ENCODE measurements at places on chromosomes 6 and 20.

DNA sequence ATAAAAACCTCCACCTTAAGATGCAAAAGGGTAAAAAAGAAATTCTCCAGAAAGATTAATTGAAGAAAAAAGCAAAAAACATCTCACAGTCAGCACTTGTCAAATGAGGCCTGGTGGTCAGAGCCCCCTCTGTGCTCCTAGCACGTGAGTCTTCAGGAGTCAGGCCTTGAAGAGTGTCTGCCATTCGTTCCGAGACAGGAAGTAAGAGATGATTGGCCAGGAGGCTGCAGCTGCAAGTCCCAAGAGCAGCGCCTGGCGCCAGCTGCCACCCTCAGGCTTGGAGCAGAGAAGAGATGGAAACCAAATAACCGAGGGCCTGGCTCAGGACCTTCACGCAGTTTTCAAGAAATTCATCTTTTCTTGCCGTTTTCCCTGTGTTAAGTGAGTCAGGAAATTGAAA, 65.0 kb downstream of the FAM120B start:
- DNase-seq: no peak

- DNase-seq: no peak
These were observed 49.0 kb downstream of the SCAF8 start for GRCh38 chr6:154782193-154782592.

DNA sequence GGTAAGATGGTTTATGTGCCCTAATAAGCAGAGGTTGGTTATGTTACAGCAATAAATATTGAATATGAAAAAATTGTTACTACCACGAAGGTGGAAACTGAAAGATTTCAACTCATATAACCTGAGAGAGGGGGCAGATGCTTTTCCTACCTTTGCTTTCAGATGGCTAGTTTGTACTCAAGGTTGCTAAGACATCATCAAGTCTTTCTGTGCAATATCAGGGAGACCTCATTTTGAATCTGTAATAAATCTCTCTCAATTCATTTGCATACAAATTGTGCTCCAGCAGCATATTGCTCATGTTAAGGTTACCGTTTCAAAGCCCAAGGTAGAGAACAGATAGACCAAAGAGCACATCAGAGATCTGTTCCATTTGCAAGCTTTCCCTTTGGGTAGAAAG, 220.4 kb downstream of the KHDC1L start:
- DNase-seq: no peak

GRCh38 chr20:58463256-58463655, 51.9 kb downstream of the APCDD1L start:
- no peak for DNase-seq

- no peak for DNase-seq
These were observed 50.6 kb downstream of the RNF24 start for GRCh38 chr20:3964719-3965118.

DNA sequence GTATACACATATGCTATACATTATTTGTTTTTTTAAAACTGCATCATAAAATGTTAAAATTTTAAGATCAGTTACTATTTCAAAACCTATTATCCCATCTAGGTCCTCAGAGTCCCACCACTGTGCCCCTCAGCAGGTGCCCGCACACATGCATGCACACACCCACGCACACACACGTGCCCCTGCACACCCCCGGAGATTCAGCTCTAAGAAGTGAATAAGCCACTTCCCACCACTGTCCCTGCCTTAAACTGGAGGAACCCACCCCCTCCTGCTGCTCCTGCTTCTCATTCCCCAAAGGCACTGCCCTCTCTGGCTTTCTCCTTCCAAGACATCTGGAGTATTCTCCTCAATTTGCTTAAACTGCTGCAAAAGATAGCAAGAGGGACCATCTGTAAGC, 5.4 kb upstream of the FAM210B start:
- no peak for DNase-seq

DNA sequence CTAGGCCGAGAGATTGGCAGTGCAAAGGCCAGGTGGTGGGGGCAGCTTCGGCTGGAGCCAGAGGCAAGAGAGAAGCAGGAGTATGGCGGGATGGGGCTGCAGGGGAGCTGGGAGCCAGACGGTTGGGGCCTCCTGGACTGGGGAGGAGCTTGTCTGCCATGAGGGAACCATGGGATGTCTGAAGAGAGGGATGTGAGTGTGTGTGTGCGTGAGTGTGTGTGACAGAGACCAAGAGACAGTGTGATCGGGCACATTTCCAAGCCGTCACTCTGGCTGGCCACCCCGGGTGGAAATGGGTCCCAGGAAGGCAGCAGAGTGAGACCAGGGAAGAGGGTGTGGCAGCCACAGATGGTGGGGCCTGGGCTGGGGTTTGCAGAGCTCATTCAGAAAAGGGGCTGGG, 13.8 kb downstream of the PHACTR3 start:
- DNase-seq: no peak

- DNase-seq: no peak
These were observed 5.6 kb downstream of the VGLL2 start for GRCh38 chr6:117270843-117271507.

DNA sequence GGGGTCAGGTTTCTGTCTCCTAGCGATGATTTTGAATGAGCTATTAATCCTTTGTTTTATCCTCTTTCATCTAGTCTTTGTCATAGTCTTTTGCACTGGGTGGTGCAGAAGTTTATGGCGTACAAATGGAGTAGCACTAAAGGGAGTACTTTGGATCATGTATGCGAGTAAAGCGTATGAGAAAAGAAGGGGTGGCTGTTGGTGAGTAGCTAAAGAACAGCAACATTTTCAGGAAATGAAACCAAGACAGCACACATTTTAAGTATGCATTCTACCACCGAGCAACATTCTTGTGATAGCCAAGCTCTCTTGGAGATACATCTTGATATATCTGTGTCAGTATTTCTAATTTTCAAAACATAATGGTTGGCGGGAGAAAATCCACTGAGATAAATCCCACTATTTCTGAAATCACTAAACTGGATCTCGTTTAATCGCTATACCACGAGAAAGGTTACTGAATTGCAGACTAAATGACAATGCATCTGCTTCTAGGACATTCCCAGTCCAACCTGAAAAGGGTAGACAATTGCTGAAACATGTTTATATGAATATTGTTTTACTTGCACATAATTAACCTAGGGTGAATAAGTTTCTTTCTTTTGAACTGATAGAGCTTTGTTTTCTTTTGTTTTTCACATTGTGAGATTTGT, 196.1 kb downstream of the TRIM27 start:
- DNase-seq: peak; percentile 27

- DNase-seq: peak; percentile 61
These were observed 17.9 kb downstream of the PLCG1 start for GRCh38 chr20:41155261-41155660.

DNA sequence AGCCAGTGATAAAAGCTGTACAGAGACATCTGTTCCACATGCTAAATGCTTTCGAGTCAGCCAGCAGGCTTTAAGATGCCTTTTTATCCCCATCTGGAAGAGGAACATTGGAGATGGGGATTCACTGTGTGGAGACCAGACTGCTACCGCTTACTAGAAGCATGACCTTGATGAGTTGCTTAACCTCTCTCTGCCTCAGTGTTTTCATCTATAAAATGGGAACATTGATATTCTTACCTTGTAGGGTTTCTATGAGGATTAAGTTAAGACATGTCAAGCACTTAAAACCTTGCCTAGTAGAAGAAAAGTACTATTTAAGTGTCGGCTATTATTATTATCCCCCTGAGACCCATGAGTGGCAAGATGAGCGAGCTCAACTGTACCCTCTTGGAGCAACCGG, 165.3 kb upstream of the SNX9 start:
- no peak for DNase-seq

- DNase-seq: peak; percentile 4
These were observed 183.9 kb downstream of the ERMARD start for GRCh38 chr6:169935348-169935718.

DNA sequence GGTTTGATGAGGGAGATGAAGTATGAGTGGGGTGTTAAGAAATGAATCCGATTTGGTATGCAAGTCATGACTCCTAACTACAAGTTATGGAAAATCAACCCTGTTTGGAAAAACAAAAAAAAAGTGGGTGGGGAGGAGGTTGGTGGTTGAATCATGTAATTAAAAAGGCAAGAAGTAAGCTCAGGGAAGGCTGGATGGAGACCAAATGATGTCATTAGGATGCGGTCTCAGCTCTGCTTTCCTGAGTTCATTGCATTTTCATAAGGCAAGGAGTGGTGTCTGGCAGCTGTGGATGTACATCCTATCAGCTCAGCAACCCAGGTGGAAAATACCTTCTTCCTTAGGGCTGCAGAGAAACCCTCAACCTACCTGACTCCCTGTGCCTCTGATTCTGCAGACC, 60.4 kb upstream of the AKAP12 start:
- peak; percentile 75 for DNase-seq

- DNase-seq: no peak
These were observed 23.5 kb downstream of the PLEKHG1 start for GRCh38 chr6:150622941-150623874.

GRCh38 chr6:20013066-20013861, 176.1 kb downstream of the ID4 start:
- no peak for DNase-seq

- DNase-seq: peak; percentile 46
These were observed 3.3 kb downstream of the MYO6 start for GRCh38 chr6:75752365-75752764.

DNA sequence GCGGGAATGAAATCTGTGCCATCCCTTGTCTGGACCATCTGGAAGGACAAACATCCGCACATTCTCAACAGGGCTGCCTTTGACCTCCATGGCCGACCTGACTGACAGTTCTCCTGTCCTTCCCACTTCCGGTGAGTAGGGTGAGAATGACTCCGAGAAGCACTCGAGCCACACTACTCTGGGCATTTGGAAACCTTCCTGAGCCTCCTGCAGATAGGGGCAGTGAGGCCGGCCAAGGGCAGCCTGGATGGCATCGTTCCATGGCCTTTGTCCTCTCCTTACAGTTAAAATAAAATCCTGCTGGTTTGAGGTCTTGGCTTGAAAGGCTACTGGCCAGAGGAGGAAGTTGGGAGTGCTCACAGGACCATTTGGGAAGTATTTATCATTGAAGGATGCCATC, 70.9 kb upstream of the QKI start:
- DNase-seq: no peak

DNA sequence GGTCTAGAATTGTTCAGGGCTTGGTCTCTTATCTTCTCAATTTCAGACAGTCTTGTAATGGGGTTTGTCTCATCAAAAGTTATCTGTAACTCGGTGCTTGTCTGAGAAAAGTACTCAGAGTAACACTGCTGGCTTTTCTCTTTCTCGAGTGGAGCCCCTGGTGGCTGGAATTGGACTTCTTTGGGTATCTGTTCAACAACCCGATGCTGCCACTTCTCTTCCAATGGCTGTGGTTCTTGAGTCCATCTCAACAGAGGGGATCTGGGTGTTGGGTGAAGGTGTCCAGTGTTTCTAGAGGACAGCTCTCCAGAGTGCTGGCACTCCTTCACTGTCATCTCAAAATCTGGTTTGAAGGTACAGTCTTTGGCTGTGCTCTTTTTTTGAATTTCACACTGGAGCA, 24.6 kb downstream of the DST start:
- no peak for DNase-seq

- DNase-seq: peak; percentile 99
These were observed 79.8 kb downstream of the KIF13A start for GRCh38 chr6:17907406-17908229.

DNA sequence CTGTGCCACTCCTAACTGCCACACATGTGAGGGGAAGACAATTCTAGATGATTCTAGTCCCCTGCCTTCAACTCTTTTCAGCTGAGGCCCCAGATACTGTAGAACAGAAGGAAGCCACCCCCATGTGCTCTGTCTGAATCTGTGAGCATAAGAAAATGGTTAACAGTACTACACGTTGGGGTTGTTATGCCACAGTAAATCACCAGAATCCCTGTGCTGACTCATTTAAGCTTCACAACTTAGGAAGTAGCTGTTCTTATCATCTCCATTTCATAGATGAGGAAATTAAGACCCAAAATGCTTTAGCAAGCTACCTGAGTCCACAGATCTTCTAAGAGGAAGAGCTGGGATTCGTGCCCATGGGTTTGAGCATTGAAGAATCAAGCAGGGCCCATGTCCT, 27.4 kb upstream of the SCRT2 start:
- no peak for DNase-seq

DNA sequence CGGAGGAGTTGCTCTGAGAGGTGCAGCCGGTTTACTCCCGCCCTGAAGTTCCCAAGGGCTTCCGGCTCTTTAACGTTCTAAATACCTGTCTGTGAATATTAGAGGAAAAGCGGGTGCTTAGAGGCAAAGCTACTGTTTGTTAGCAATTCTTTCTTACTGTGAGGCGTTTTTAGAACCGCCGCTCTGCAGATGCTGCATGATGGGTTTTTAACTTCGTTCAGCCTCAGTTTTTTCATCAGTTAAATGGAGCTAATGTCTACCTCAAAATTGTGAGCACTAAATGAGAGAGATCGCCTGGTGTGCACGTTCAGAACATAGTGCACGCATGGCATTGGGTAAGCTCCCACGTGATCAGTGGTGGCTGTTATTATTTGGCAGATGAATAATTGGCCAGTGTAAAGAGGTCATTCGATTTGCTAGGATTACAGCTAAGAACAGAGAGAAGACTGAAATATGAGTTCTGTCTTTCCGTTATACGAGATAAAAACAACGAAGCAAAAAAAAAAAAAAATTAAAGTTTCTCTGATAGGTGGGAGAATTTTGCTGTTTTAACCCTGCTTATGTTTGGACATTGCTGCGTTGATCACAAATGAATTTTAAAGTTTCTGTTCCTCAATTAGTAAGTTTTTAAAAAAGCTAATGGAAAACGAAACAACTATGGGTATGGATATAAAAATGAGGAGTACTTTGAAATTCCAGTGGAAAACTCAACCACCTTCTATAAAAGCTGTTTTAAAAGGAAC, 660 bp upstream of the TFB1M start:
- peak; percentile 95 for DNase-seq

DNA sequence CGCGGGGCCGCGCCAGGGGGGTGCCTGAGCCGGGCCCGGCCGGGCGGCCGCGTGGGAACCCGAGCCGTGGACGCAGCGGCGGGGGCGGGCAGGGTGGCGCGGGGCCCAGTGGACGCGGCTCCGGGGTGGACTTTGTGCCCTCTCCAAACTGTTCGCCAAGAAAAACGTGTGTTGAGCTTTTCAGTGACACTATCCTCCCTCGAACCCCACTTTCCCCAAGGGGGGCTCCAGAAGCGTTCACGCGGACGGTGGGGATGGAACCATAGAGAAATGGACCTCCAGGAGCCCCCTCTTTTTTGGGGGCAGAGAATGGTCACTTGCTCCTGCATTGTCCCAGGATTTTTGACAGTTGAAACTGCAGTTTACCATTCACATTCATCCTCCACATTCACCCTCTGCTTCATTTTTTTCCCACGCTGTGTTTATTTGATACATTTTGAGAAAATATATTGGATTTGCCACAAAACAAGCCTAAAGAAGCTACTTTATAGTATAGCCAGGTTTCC, 2.9 kb upstream of the HIVEP1 start:
- no peak for DNase-seq

DNA sequence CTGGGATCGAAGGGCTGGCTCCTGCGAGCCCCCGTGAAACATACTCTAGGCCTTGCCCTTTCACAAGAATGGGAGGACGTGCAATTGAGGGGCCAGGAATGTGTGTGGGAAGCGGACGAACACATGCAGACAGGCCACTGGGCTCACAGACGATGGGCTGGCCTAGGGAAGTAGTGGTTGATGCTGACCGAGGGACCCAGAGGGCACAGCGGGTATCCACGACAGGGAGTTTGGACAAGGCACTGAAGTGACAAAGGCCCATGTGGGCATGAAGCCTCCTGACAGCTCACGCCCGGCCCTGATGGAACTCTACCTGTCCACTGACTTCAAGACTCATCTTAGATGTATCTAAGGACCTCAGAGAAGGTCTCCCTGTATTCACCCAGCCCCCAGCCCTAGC, 52.2 kb downstream of the MYH7B start:
- no peak for DNase-seq

- no peak for DNase-seq
These were observed 517 bp downstream of the ACTL10 start for GRCh38 chr20:33667245-33667675.

- no peak for DNase-seq
These were observed 409.9 kb downstream of the LAMA2 start for GRCh38 chr6:129292836-129293235.
